ENCODE measurements at places on chromosomes 12 and 14.

DNA sequence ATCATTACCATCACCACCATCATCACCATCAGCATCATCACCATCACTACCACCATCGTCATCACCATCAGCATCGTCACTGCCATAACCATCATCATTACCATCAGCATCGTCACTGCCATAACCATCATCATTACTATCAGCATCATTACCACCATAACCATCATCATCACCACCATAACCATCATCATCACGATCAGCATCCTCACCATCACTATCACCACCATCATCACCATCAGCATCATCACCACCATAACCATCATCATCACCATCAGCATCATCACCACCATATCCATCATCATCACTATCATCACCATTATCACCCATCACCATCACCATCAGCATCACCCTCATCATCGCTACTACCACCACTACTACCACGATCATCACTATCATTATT, 493.9 kb upstream of the TBX3 start:
- no peak for ATAC-seq

DNA sequence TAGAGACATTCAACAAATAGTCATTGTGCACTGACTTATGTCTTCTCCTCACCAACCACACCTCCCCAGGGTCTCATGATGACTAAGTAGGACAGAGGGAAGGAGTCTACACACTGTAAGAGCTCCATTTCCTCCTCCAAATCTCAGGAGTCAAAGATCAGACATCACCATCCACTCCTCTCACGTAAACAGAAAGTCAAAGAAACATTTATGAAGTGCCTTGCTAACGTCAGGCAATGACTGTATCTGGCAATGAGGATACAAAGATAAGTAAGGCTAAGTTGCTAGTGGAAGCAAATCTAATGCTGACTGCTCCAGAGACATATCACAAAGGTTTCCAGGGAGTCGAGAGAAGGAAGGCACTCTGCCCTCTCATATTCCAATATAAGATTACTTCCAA, 88.9 kb downstream of the SLC2A13 start:
- no peak for ATAC-seq

DNA sequence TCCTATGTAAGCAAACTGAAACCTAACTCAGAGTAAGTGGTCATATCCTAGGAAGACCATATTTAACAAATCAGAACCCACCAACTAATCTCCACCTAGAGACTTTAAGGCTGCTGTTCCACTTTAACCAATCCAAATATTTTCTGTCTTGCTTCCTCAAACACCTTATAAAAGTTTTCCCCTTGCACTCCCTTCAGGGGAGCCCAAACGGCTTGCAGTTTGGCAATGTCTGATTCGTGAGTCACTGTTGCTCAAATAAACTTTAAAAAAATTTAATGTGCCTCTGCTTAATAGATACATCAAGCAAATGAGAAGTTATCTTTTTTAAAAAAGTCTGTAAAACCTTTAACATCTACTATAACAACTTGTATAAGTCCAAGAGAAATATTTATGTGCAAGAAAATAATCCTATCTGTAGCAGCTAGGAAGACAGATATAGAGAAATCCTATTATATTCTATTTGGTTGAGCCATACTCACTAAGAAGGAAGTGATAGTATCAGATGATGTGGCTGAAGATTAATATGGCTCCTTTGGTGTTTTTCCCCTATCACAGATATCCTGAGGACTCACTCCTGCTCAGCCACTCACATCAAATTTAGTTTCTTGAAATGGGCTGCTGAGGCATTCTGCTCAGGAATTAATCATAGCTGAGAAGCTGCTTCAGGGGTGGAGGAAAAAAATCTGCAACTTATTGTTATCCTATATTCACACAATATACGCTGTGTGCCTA, 65.1 kb upstream of the DUSP6 start:
- peak; percentile 58 for ATAC-seq

- ATAC-seq = peak; percentile 80
These were observed at the start of gene PELI2 for GRCh38 chr14:56117765-56118610. TSS of gene PELI2 (plus strand) at chr14:56118411. CDS start at chr14:56118661, 250 bp downstream.

DNA sequence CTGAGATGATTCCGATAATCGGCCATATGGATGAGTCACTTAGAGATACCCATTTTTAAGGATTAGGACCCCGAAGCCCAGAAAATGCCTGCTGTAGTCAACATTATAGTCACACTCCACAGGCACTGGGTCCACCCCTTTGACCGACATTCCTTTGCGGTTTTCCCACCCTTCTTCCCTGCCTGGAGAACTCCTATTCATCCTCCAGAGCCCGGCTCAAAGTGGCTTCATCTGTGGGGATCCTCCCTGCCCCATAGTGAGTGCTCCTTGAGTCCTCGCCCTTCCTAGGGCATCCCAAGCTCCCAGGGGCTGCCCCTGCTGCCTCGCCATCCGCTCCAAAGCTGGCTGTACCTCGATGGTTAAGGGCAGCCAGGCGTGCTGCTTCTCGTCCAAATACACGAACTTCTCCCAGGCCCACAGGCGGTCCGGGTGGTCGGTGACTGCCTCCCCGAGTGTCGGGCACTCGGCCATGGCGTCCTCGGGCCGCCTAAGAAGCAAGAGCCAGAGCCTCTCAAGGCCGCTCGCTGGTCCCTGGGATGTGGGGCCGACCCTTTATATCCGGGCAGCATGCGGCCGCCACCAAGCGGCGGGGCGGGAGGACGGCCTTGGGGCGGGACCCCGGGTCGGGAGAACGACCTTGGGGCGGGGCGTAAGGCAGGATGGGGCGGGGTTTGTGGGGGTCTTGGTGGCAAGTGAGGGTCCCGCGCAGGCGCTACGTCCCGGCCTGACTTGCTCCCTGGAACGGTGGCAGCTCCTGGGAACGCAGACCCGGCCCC, at the start of gene TCL1A:
TSS of gene TCL1A (minus strand) at position 530 of the 776 bp plus-strand sequence. CDS start at position 471, 59 bp downstream.
- ATAC-seq = no peak

GRCh38 chr14:39266525-39266870, 32.8 kb downstream of the MIA2 start:
- peak; percentile 51 for ATAC-seq

DNA sequence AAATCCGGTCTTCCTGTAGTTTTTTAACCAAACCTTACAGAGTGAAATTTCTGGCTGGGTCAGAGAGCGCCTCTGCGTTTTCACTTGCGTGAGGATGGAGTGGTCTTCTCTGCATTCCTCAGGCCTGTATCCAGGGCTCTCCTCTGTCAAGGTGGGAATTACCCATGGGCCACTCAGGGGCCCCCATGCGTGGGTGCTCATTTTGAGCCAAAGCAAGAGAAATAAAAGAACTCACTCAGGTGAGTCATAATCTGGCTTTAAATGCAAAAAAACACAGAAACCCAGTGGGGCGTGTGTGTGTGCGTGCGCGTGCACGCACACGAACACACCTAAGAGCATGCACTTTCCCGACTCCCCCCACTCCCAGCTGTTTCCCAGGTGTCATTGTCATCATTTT, 104.0 kb upstream of the PWP1 start:
- ATAC-seq = no peak
